ENCODE measurements at places on chromosomes 3 and 15. TPM values are rescaled to one million over a fixed set of nuclear protein-coding genes. Genes with fewer than 3 reads are reported as not detected.

- no peak for DNase-seq
Observed at GRCh38 chr3:144308396-144308795, 336.8 kb downstream of the DIPK2A start.

DNA sequence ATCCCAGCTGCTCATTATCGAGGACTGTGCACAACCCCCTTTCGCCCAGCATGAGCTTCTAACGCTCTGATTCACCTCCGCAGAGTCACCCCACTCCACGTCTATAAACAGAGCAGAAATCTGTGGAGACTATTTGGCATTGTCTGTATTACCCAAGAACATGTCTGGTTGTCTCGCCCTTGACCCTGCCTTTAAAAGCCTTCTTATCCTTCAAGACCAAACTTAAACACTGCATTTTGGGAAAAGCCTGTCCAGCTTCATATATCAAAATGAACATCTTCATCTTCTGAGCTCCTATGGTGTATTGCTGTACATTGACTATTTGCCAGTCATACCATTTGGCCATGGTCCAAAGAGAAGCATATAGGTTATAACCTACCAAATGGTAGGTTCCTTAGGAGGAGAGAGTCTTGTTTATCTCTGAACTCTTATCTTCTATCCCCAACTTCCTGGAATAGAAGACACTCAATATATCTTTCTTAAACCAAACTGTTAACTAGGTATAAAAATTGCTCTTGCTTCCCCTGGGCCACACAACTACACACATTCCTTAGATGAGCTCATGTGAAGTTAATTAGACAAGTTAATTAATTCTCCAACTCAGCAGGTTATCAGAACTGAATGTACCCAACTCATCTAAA is 90.1 kb downstream of the FBN1 start:
- no peak for DNase-seq

- no peak for DNase-seq
Observed at GRCh38 chr3:174318181-174318580, 541.0 kb upstream of the NAALADL2 start.

Gene CNTN6
- 4.3 TPM for polyA plus RNA-seq

GRCh38 chr15:65832549-65833364 is 36.5 kb upstream of the RAB11A start:
- peak; percentile 82 for DNase-seq

- no peak for DNase-seq
Observed at GRCh38 chr15:63849906-63850305, 16.2 kb upstream of the HERC1 start.

DNA sequence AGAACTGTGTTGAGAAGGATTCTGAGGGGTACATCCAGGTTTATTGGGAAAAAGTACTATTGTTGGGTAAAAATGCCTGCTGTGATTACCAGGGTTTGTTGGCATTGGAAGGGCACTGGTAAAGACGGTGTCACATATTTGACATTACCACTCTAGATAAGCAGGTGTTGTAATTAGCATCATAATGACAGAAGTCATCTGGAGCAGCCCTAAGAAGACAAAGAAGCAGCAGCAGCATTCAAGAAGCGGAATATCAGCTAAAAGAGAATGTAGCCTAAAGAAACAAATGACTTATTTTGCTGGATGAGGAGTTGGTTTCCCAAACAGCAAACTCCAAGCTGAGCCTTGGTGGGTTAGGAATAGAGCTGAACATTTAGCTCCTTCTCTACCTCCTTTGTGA is 30.5 kb upstream of the ZFAND6 start:
- no peak for DNase-seq
